ENCODE measurements at places on chromosomes 12 and 14. TPM values are rescaled to one million over a fixed set of nuclear protein-coding genes. Genes with fewer than 3 reads are reported as not detected.

- peaks cover 30% of the 10 kb centered on the region for H3K36me3 ChIP-seq
- H3K4me3 ChIP-seq = no peak overlapping the region
- no peak for DNase-seq
- no peak overlapping the region for H3K27ac ChIP-seq
- H3K27me3 ChIP-seq = no peaks in the 10 kb centered on the region
These were observed 18.6 kb downstream of the CSRP2 start for GRCh38 chr12:76860256-76860655.

DNA sequence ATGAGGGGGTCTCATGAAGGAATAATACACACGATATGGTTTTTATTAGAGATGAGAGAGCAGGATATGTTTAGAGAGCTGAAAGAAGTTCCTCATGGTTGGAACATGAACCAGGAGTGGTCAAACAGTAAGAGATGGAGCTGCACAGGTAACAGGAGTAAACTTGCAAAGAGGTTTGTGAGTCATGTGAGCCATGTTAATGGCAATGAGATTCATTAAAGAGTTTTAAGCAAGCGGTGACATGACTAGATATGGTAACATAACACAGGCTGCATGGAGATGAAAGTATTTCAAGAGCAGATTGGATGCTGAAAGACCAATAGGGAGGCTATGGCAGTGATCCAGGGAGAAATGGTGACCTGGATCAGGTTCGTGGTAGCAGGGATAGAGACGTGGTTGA lies 62.6 kb upstream of the SSTR1 start:
- H3K4me3 ChIP-seq = no peak overlapping the region
- no peak for DNase-seq
- no peaks in the 10 kb centered on the region for H3K27me3 ChIP-seq
- H3K4me1 ChIP-seq = no peaks in the 10 kb centered on the region
- no peak overlapping the region for H3K27ac ChIP-seq

GRCh38 chr12:8823565-8824300 lies 1.3 kb downstream of the A2ML1 start:
- H3K36me3 ChIP-seq = no peaks in the 10 kb centered on the region
- no peak for DNase-seq
- no peaks in the 10 kb centered on the region for H3K4me1 ChIP-seq
- no peak overlapping the region for H3K4me3 ChIP-seq

DNA sequence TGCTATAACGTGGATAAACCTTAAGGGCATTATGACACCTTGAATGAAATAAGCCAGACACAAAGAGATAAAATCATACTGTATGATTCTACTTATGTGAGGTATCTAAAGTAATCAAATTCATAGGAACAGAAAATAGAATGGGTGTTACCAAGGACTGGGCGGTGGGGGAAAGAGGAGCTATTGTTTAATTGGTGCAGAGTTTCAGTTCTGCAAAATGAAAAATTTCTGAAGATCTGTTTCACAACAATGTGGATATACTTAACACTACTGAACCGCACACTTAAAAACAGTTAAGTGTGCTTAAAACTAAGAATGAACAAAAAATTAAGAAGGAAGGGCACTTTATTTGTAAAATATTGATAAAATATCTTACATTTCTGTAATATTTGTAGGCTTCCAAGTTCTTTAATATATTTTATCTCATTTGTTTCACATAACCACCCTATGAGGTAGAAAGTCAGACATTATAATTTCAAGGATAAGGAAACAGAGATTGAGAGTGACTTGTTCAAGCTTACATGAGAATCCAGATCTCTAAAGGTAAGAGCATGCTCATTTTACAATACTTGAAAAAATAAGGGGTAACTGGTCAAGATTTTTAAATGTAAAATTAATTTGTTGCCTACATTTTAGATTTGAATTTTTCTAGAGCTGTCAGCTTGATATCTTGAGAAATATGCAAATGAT lies 14.9 kb downstream of the LTA4H start:
- peaks cover 85% of the 10 kb centered on the region for H3K36me3 ChIP-seq
- no peak overlapping the region for H3K4me3 ChIP-seq
- peak overlapping the region; percentile 30 for H3K27ac ChIP-seq
- peaks cover 25% of the 10 kb centered on the region for H3K4me1 ChIP-seq
- no peaks in the 10 kb centered on the region for H3K27me3 ChIP-seq

GRCh38 chr12:108856428-108857157 lies 790 bp downstream of the SSH1 start:
- H3K4me1 ChIP-seq = peaks cover 42% of the 10 kb centered on the region
- H3K27ac ChIP-seq = peak overlapping the region; percentile 93
- peak; percentile 89 for DNase-seq
- H3K36me3 ChIP-seq = peaks cover 15% of the 10 kb centered on the region
- no peaks in the 10 kb centered on the region for H3K27me3 ChIP-seq
- peak overlapping the region; percentile 66 for H3K4me3 ChIP-seq

DNA sequence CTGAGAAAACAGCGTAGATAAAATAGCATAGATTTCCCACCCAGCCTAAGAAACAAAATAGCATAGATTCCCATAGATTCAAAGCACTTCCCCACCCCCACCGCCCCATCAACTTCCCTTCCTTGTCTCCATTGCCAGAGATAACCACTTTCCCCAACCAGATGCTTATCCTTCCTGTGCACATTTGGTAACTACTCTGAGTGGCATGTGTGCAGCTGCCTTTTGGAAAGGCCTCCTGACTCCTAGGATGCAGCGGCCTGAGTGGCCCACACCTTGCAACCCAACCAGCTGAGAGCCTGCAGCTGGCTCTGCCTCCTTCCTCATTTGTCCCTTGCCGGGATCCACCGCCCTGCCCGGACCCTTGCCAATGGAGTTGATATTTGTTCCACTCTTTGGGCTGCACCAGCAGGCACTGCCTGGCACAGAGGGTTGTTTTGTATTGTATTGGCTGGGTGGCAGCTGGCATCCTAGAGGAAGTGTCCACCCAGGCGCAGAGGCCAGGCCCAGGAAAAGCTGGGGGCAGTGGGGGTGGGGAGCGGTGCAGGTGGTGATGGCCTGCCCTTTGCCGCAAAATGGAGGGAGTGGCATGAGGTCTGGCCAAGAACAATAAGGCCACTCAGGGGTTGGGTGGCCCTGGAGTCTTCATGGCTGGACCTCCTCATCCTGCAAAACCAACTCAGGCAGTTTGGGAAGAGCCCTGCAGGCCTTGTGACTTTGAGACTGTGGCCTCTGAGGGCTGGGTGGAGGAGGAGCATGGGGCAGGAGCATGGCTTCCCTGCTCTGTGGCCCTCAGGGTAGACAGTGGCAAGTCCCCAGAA lies 4.9 kb downstream of the SLC48A1 start:
- H3K4me3 ChIP-seq = no peak overlapping the region
- H3K4me1 ChIP-seq = peaks cover 36% of the 10 kb centered on the region
- no peaks in the 10 kb centered on the region for H3K27me3 ChIP-seq
- no peaks in the 10 kb centered on the region for H3K36me3 ChIP-seq
- H3K27ac ChIP-seq = peak overlapping the region; percentile 93

GRCh38 chr12:42237853-42238239 lies 202 bp downstream of the YAF2 start:
- peaks cover 50% of the 10 kb centered on the region for H3K4me1 ChIP-seq
- no peak for DNase-seq

DNA sequence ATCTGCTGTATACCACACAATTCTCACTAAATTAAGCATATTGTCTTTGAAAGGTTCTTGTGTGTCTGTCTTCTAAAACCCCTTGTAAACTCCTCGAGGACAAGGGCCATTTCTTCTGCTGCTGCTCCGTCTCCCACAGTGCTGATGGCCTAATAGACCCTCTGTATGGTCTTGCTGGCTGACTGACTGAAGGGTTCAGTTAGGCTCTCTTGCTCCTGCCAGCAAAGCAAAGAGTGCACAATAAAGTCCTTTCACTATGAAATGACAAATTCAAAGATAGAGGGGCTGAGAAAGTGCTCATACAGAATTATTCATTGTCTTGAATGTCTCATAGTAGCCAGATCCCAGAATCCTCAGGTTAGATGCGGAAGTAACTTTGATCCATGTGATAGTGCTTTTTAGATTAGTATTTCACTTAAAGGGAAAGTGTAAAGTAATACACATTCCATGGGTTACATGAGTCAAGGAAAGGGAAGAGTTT lies 14.2 kb upstream of the RIOX1 start:
- H3K27me3 ChIP-seq = no peaks in the 10 kb centered on the region
- no peak for DNase-seq
- peaks cover 22% of the 10 kb centered on the region for H3K4me1 ChIP-seq
- no peak overlapping the region for H3K4me3 ChIP-seq

- no peaks in the 10 kb centered on the region for H3K27me3 ChIP-seq
- no peak for DNase-seq
- no peaks in the 10 kb centered on the region for H3K36me3 ChIP-seq
- no peak overlapping the region for H3K27ac ChIP-seq
These were observed 12.8 kb upstream of the PPFIBP1 start for GRCh38 chr12:27511031-27511722.

DNA sequence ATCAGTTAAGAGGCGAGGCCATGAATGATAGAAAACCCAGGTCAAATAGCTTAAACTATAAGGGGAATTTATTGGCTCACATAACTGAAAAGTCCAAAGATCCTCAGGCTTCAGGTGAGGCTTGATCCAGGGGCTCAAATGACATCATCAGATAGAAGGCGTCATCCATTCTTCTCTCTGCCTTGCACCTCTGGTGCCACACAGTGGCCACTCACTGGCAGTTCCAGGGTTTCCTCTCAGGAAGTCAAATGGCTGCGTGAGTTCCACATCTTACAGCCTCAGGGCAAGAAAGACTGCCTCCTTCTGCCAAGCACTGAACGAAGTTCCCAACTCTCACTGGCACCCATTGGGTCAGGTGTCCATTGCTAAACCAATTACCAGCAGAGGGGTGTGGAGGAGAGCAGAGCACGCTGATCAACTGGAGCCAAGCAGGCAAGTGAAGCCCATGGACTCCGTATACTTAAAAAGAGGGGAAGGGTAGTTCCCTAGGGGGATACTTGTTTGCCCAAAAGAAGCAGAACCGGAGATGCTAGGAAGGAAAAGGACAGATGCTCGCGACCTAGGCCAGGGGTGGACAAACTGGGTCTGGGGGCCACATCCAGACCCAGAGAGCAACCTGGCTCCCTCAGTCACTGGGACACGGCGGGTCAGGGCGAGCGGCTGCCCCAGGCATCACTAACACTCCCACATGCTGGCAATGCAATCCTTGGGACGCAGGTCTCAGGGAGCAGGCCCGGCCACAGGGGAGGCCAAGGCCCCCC lies 69.3 kb downstream of the SERPINA3 start:
- no peak for DNase-seq
- no peak overlapping the region for H3K27ac ChIP-seq
- no peaks in the 10 kb centered on the region for H3K36me3 ChIP-seq
- H3K4me1 ChIP-seq = no peaks in the 10 kb centered on the region
- H3K27me3 ChIP-seq = no peaks in the 10 kb centered on the region
- H3K4me3 ChIP-seq = no peak overlapping the region

- H3K4me1 ChIP-seq = peaks cover 39% of the 10 kb centered on the region
- DNase-seq = no peak
- no peak overlapping the region for H3K27ac ChIP-seq
- no peaks in the 10 kb centered on the region for H3K27me3 ChIP-seq
- no peak overlapping the region for H3K4me3 ChIP-seq
These were observed 3.4 kb upstream of the FBRSL1 start for GRCh38 chr12:132486576-132486975.

DNA sequence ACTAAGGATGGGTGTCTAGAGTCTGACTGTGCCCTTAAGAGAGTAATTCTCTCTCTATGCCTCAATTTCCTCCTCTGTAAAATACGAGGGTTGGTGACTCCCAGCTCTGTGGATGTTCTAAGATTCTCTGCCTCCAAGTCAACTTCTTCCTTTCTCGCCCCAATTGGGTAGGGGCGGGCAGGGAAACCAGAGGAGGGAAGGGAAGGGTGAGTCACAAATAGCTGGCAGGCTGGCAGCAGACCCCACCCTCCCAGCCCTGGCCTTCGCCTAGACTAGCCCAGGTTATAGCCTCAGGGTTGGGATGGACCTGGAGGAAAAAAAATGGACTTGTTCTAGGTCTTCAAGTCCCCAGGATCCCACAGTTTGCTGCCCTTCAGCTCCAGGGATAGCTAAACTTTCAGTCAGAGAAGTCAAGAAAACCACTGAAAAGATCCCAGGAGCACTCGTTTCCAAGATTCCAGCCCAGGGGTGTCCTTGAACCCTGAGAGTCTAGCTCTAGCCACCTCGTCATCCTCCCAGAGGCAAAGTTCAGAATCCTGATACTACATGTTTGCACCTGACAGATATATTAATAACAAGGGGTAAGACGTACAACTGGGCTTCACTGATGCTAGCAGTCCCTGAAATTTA lies 2.3 kb downstream of the DGKA start:
- H3K4me3 ChIP-seq = peak overlapping the region; percentile 73
- H3K4me1 ChIP-seq = peaks cover 74% of the 10 kb centered on the region
- no peak for DNase-seq
- no peaks in the 10 kb centered on the region for H3K27me3 ChIP-seq
- peaks cover 15% of the 10 kb centered on the region for H3K36me3 ChIP-seq

- H3K4me3 ChIP-seq = peak within 1 kb of the TSS; percentile 66
- H3K27me3 ChIP-seq = no peaks in the 10 kb centered on the region
- peak; percentile 90 for DNase-seq
- peak within 1 kb of the TSS; percentile 91 for H3K27ac ChIP-seq
- H3K36me3 ChIP-seq = peaks cover 28% of the 10 kb centered on the region
- peaks cover 23% of the 10 kb centered on the region for H3K4me1 ChIP-seq
These were observed at the start of gene EEF1AKMT3 for GRCh38 chr12:57772429-57773322. TSS of gene EEF1AKMT3 (plus strand) at chr12:57772614. CDS start at chr12:57772725, 111 bp downstream.

- no peaks in the 10 kb centered on the region for H3K4me1 ChIP-seq
- no peak for DNase-seq
- no peaks in the 10 kb centered on the region for H3K27me3 ChIP-seq
- H3K27ac ChIP-seq = no peak overlapping the region
- H3K4me3 ChIP-seq = no peak overlapping the region
These were observed 737.7 kb downstream of the DIO2 start for GRCh38 chr14:79473651-79474050.

- no peak for DNase-seq
- no peak overlapping the region for H3K27ac ChIP-seq
- H3K4me3 ChIP-seq = no peak overlapping the region
- no peaks in the 10 kb centered on the region for H3K4me1 ChIP-seq
- no peaks in the 10 kb centered on the region for H3K36me3 ChIP-seq
These were observed 1650.9 kb upstream of the SEL1L start for GRCh38 chr14:83184531-83184930.

DNA sequence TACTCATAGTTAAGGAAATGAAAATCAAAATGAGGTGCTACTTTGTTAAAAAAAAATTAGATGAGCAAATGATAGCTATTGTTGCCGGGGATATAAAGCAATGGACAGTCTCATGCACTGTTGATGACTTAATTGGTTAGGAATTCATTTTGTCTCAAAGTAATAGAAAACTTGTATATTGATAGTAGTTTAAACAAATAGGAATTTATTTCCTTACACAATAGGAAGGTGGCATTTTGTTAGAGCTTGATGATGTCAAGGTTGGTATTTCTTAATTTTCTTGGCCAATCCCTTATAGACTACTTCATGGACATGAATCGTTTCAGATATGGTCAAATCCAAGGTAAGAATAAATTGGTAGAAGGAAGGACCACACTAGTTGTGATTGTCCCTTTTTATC lies 7.8 kb downstream of the PRPF39 start:
- no peak overlapping the region for H3K4me3 ChIP-seq
- peaks cover 20% of the 10 kb centered on the region for H3K36me3 ChIP-seq
- DNase-seq = no peak
- H3K4me1 ChIP-seq = peaks cover 54% of the 10 kb centered on the region

The KRT82 gene
- not detected for total RNA-seq

The PPP1CC gene
- total RNA-seq = 173 TPM

The CCDC175 gene
- 0.43 TPM for total RNA-seq

The CD4 gene
- total RNA-seq = 104 TPM

The RPGRIP1 gene
- total RNA-seq = 0.80 TPM

The RERG gene
- total RNA-seq = 16.4 TPM

The PTCSC3 gene
- total RNA-seq = not detected
